D341Med (cell line): ENCODE measurements at places on chromosomes 5 and 9.

GRCh38 chr5:132459031-132459982 is 31.3 kb downstream of the IRF1 start:
- no peak for DNase-seq

- DNase-seq, result no peak
Observed at GRCh38 chr9:91825422-91825821, 124.6 kb downstream of the ROR2 start.

DNA sequence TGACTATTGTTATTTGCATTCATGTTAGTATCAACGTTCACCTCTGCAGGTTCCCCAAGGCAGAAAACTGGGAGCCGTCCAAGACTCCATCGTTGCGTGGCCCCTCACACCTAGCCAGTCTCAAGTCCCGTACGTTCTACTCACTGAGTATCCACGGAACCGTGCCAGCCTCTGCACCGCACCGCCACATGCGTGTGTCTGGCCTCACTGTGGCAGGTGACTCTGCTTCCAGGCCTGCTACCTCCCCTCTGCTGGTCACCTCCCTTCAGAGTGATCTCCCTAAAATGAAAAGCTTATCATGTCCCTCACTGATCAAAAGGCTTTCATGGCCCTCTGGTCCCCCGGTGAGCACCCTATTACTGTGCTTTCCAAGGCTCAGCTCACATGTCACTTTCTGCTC is 108.1 kb downstream of the GABBR2 start:
- DNase-seq, result no peak

GRCh38 chr5:120258123-120258522 is 206.0 kb upstream of the PRR16 start:
- no peak for DNase-seq

DNA sequence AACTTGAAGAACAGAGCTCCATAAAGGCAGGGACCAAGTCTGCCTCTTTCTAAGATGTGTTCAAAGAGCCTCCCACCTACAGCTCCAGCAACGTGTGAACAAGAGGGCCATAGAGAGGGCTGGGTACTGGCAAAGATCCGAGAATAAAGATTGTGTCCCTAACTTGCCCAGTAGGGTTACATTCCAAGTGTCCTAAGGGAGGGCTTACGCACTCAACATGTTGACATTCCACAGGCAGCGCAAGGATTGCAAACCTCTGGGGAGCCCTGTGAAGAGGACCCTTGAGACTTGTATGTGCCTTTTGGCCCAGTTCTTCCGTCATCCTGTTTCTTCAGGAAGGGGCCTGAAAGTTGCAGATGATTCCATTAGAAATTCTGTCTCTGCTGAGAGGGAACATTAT is 48.2 kb upstream of the ENTREP1 start:
- DNase-seq, result no peak

- no peak for DNase-seq
Observed at GRCh38 chr5:6264394-6264793, 114.0 kb downstream of the MED10 start.

- no peak for DNase-seq
Observed at GRCh38 chr9:128887914-128888350, 6.0 kb downstream of the LRRC8A start.

DNA sequence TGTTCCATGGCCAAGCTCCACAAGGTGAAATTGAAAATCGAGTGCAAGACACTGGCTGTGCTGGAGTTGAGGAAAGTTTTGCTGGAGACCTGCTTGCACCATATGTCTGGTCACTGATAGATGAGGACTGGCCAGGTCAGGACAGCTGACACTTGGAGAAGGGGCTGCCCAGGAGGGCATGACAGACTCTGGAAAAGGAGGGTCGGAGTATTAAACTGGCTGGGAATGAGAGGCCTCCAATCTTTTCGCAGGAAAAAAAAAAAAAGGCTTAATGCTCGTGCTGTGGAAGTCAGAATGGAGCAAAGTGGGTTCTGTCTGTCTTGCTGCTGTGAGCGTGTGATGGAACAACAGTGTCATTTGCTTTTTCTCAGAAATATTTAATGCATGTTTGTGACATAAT is 5.5 kb downstream of the TENT4A start:
- no peak for DNase-seq

DNA sequence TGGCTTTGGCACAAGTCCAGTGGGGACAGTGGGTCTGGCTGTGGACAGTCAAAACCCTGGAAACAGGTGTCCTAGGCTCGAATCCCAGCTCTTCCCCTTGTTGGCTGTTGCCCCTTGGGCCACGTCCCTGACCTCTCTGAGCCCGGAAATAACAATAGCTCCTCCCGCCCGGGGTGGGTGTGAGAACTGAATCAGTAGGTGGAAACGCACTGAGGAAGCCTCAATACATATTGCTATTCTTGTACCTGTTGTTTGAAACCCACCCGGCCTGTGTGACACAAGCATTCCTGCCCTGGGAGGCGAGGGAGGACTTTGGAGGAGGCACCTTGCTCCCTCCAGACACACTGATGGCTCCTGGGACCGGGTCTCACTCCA is 134.1 kb downstream of the OLFM1 start:
- DNase-seq, result no peak
